Activated CD4-positive, alpha-beta T cell treated with anti-CD3 and anti-CD28 coated beads, Interleukin-2, amount 10 ng/mL, durations not matched to agents 24 days and 14 days (primary cell): ENCODE measurements at places on chromosomes 1 and 21. TPM values are rescaled to one million over a fixed set of nuclear protein-coding genes. Genes with fewer than 3 reads are reported as not detected.

DNA sequence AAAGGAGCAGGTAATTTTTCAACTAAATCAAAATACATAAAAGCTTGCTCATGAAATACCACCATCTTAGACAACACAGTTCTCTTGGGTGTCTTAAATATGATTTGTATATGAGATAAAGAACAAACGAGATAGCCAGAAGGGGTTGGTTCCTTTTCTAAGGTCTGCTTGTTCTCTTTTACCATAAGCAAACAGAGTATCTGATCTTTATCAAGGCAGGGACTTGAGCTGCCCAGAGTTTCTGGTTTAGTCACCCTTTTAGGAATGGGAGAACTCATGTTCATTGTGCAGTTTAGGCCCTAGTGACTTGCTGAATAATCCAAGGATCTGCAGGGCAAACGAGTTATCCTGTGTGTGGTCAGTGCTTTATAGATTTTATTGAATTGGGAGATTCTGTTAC, 3.0 kb upstream of the SUCO start:
- no peak for DNase-seq

GRCh38 chr1:15311880-15312279, 64.9 kb downstream of the FHAD1 start:
- no peak for DNase-seq

Gene FHAD1
- total RNA-seq: not detected in 2 replicates

Gene NUDC
- 169 and 171 TPM in 2 replicates for total RNA-seq

GRCh38 chr1:177586429-177586828, 383.4 kb downstream of the SEC16B start:
- DNase-seq: no peak

DNA sequence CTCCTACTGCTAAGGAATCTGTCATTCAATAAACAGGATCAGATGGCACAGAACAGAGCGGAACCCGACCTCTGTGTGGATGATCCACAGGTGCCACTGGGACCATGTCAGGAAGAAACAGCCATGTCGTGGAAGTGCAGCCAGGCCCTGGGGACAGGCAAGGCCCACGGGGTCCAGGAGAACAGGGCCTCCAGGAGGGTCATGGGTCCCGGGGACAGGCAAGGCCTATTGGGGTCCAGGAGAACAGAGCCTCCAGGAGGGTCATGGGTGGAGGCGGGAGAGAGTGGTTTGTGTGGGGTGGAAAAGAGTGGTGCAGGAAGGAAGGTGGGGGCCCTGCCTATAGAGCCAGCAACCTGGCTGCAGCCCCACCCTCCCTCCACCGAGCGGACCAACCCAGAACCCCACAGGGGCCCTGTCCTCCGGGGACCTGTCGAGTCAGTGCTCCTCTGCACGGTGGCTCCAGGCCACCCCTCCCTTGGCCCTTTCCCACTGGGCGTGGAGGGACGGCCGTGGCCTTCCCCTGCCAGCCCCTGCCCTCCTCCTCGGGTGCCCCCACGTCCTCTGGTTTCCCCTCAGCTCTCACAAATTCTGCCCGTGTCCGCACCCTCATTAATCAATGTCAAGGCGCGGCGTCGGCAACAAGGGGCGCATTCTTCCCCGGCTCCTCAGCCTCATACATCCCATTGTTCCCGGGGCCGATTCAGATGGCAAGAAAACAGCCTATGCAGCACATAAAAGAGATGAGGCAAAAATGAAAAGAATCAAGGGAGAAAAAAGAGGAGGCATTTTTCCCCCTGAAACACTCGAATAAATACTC, 146.4 kb downstream of the PRDM16 start:
- DNase-seq: no peak

Gene BSND
- total RNA-seq: not detected in 2 replicates

- no peak for DNase-seq
Measured at GRCh38 chr1:35885961-35886558, 3.1 kb downstream of the AGO1 start.

DNA sequence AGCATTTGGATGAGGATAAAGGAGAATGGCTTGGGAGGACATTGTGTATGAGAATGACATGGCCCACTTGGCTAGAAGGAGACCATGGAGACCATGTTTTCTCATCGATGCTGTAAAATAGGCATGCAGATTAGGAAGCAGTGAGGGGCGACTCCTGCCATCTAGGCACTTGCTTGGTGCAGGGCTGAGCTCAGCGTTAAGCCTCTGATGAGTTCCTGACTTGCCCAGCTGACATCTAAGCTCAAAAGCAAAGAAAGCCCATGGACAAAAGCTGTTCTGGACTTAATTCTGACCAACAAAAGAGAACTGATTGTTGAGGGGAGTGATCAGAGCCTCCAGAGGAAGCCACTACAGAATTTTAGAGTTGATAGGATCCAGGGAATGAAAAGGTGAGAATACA, 74.5 kb downstream of the LRRN2 start:
- DNase-seq: no peak

- DNase-seq: no peak
Measured at GRCh38 chr1:22043198-22043769, 9.2 kb upstream of the CDC42 start.

- no peak for DNase-seq
Measured at GRCh38 chr1:33903210-33903589, 39.3 kb downstream of the HMGB4 start.

GRCh38 chr1:32926562-32926961, 25.4 kb upstream of the TMEM54 start:
- no peak for DNase-seq
